ENCODE measurements at places on chromosomes 3 and 15.

GRCh38 chr3:38601956-38602550, 47.4 kb downstream of the SCN5A start:
- DNase-seq = no peak

DNA sequence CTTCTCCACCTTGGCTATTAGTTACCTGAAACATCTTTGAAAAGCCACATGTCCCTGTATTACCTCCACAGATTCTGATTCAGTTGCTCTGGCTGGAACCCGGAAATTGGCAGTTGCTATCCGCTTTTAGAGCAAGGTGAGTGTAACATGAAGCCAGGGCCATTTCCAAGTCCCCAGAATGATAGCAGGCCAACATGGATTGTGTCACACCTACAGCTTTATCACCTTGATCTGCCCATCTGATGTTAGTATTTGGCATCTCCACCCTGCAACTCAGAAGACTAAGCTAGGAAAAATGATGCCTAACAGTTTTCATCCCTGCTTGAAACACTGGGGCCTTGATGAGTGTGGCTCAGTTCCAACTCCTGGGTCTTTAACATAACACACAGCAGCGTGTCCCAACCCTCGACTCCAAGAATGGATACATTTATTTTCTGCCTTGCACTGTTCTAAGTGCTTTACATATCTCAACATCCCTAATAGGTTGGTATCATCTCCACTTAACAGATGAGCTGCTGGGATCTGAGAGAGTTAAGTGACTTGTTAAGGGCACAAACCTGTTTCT, 21.3 kb upstream of the NUDT16 start:
- no peak for DNase-seq

DNA sequence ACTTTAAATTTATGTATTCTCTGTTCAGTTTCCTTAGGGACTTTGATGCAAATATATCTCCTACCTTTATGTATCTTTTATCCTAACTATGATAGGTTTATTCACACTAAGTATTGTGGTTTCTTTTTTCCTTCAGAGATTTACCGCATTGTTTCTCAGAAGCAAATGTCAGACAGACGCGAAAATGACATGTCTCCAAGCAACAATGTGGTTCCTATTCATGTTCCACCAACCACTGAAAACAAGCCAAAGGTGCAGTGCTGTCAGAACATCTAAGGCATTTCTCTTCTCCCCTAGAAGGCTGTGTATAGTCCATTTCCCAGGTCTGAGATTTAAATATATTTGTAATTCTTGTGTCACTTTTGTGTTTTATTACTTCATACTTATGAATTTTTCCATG, 18.3 kb downstream of the RAB11A start:
- DNase-seq = no peak

DNA sequence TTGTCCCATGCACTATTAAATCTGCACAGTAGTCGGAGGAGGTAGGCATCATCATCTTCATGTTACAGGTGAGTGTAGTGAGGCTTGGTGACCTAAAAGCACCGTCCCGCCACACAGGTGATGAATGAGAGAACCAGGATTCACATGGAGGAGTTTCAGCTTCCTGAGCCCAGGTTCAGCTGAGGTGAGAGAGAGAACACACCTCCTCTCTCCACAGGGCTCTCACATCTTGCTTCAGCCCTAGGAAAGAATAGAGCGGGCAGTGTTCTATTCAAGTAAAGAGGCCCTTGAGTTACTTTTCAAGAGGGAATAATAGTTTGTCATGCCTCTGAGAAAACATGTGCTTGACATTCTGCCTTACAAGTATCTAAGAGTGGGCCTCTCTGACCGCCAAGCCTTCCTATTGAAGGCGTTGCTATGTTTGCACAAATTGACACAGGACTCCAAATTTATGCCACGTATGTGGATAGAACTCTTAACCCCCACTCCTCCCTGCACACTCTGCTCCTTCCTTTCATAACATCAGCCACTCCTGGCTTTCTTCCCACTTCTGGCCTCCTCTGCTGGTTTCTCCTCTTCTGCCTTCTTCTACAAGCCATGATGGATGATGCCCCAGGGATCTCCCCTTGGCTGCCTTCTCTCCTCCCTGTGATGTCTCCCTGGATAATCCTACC, 138.3 kb upstream of the ABHD17C start:
- DNase-seq = no peak

GRCh38 chr3:78580681-78581080, 1187.1 kb downstream of the ROBO1 start:
- peak; percentile 30 for DNase-seq

DNA sequence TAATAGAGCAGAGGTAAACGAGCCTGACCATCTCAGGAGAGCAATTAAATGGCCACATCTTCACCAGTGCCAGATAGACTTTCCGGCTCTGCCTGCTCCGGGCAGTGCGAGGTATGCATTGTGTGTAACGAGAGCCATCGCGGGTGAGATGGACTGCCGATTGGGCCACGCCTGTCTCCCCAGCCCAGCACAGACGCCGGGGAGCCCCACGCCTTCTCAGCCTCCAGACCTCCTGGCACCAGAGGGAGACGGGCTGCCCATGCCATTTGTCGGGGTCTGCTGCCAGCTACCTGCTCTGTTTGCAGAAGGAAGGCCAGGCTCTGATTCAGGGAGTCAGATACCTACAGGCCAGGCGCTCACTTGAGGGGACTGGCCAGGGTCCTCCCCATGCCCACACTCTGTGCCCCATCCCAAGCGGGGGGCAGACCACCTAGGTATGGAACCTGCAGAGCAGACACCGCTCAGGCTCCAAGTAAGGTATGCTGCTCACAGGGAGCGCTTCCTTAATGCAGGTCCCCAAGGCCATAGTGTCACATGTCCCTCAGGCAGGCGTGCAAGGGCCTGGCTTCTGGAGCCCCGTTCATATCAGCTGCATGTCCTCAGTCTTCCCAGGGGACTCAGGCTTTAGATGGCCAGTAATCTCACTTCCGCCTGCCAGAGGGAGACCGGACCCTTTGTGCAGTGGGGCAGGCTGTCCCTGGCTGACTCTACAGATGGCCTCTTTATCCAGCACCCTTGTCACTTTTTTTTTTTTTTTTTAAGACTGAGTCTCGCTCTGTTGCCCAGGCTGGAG, 62.2 kb downstream of the DNAJB8 start:
- no peak for DNase-seq

- DNase-seq = no peak
These were observed 62.5 kb downstream of the SPATA16 start for GRCh38 chr3:173078525-173078924.

GRCh38 chr3:24734019-24734418, 239.4 kb upstream of the THRB start:
- no peak for DNase-seq

Measured in iris pigment epithelial cell (primary cell).